ENCODE measurements at places on chromosomes 5 and 9.
A peak's percentile ranks its signal among the peaks of the same experiment; 100 is the strongest.

- DNase-seq = no peak
Observed at GRCh38 chr5:88515881-88516819, 247.5 kb upstream of the TMEM161B start.

DNA sequence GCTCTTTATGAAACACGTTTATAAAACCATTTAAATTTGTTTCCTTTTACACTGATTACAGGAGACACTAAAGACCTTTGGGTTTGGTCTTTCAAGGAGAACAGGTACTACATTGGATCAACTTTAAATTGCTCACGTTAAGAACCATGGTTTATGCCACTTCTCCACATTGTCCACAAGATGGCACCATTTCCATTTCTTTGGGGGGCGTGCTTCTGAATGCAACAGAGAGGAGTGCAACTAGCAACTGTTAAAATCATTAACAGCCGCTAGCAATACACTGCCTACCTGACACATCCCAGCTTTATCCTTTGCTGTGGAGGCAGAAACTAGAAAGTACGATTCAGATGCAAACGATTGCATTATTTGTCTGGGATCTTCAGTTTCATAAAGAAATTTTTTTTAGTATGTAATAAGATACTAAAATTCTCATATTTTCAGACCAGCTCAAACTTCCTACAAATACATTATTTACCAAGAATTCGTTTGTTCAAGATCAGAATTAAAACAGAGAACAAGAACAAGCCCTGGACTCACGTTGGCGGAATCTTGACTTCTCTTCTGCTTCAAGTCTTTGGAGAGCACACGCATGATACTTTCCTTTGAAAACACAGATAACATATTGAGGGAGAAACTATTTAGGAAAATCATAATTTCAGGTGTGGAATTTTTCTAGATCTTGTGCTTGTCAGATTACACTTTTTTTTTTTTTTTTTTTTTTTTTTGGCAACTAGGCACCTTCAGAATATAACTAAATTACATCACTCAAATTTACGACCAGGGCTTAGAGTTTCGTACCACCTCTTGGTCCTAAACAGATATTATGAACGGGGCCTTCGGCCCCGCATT, 702 bp downstream of the CDC20B start:
- peak; percentile 78 for DNase-seq

DNA sequence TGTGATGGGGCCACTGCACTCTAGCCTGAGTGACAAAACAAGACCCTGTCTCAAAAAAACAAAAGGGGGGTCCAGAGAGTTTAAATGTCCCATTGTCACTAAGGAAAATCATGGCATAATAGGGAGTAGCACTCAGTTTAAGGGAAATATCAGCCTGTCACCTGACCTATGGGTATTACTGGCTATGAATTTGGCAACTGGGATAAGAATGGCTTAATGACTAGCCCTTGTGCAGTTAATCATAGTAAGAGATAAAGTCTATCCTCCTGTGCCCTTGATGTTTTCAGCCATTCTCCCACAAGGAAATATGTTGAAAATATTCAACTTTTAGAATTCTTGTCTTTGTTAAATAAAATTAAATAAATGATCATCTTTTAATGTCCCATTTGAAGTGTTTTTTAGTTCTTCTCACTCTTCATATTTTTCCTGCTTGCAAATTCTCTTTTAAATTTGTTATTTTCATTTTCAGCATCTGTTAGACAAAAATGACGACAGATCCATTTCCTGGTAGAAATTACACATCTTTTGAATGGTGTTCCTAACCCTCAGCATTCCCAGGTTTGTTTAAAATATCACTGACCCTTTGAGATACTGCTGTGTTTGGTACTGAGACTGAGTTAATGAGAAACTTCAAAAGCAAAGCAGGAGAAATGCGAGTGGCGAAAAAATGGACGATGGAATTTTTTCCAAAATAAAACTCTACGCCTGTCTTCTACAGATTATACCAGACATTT, 191.4 kb downstream of the ARHGAP26 start:
- DNase-seq = no peak

DNA sequence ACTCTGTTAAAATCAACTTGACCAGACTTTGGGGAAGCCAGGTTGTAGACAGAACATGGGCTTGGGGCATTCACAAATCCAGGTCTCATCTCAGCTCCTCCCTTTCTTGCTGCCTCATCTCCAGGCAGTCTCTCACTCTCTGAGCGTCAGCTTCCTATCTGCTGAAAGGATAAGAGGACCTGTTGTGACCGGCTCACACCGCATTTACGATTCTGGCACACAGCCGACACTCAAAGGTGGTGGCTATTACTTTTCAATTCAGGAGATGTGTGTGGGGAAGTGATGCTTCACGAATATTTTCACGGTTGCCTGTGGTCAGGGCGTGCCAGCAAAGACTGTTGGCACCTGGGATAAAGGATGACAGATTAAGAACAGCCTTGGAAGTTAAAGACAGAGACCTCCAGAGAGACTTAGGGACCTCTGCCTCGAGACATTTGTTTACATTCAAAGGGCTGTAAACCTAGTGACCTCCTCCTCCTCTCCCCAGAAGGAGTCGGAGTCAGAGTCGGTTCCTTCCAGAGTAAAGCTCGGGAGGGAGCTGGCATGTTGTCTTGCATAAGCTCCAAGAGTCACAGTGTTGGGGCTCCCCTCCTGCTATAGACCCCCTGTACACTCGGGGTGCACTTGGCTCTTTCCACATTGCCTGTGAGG, 83.2 kb downstream of the AK8 start:
- no peak for DNase-seq

DNA sequence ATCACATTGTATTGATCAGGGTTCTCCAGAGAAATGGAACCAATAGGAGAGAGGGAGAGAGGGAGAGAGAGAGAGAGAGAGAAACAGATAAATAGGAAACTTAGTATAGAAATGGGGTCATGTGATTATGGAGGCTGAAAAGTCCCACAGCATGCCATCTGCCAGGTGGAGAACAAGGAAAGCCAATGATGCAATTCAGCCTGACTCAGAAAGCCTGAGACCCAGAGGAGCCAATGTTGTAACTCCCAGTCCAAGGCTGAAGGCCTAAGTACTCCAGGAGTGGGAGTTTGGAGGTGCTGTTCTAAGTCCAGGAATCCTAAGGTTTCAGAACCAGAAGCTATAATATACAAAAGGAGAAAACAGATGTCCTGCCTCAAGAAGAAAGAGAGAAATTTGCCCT, 48.4 kb upstream of the ISOC1 start:
- DNase-seq = no peak

GRCh38 chr9:112640311-112640710, 77.6 kb downstream of the INIP start:
- DNase-seq = no peak

- no peak for DNase-seq
Observed at GRCh38 chr9:34456746-34457145, 1.6 kb downstream of the FAM219A start.
